SJCRH30 (cell line): ENCODE measurements at places on chromosomes 7 and 10. TPM values are rescaled to one million over a fixed set of nuclear protein-coding genes. Genes with fewer than 3 reads are reported as not detected.

ZPBP gene
- not detected in 2 replicates for total RNA-seq

- H3K36me3 ChIP-seq = no peaks in the 10 kb centered on the region
- H3K27me3 ChIP-seq = no peaks in the 10 kb centered on the region
- H3K4me3 ChIP-seq = no peak overlapping the region
- no peak for DNase-seq
These were observed 1199.4 kb downstream of the SORCS1 start for GRCh38 chr10:105965141-105965540.

DNA sequence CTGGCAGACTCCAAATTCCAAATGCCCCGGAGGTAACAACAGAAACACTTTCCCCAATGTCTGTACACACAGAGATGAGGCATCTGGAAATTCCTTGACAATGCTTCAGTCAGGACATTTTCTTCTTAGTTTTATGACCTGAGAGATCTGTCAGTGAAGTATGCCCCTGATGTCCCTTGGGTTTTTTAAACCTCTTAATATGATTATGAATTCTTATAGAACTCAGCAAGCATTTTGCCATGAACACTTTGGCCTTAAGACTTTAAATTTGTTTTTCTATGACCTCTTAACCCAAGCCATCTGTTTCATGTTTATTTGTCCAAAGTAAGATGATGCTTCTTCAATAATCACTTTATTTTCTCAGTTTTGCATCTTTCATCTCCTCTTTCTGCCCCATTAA is 1206.2 kb downstream of the GATA3 start:
- DNase-seq = no peak
- H3K4me3 ChIP-seq = no peak overlapping the region
- no peaks in the 10 kb centered on the region for H3K27me3 ChIP-seq
- H3K27ac ChIP-seq = no peak overlapping the region
- H3K4me1 ChIP-seq = peaks cover 3% of the 10 kb centered on the region; the same call in 1 of the 2 replicates
- H3K36me3 ChIP-seq = no peaks in the 10 kb centered on the region

DNA sequence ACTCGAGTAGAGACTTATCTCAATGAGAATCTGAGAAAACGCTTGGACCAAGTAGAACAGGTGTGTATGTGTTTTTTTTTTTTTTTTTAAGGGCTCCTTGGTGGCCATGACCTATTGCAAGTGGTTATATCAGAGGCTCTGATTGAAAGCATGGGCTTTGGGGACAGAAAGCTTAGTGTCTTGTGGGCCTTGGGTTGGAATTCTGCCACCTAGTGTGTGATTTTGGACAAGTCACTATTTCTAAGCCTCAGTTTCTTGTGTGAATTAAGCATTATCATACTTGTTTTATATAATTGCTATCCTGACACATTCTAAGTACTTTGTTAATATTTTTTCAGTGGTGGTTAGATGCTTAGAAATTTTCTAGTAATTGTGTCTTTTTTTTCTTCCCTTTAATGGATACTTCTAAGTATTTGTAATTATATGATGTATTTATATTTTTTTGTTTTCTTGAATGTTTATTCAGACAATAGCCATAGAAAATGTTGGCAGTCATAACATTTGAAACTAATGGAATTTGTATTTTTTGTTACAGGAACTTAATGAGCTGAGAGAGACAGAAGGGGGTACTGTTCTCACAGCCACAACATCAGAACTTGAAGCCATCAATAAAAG is 33.1 kb downstream of the SMC3 start:
- no peaks in the 10 kb centered on the region for H3K4me1 ChIP-seq
- H3K27me3 ChIP-seq = no peaks in the 10 kb centered on the region
- H3K36me3 ChIP-seq = peaks cover 64% of the 10 kb centered on the region
- no peak overlapping the region for H3K27ac ChIP-seq

GRCh38 chr7:47255007-47255406 is 326.9 kb downstream of the TNS3 start:
- H3K27me3 ChIP-seq = no peaks in the 10 kb centered on the region
- no peak overlapping the region for H3K4me3 ChIP-seq
- DNase-seq = no peak
- H3K4me1 ChIP-seq = no peaks in the 10 kb centered on the region

WIPF3 gene
- not detected in 2 replicates for total RNA-seq

PRSS2 gene
- not detected in 2 replicates for total RNA-seq

CYP26C1 gene
- not detected in 2 replicates for total RNA-seq

- no peaks in the 10 kb centered on the region for H3K36me3 ChIP-seq
- H3K27me3 ChIP-seq = no peaks in the 10 kb centered on the region
- peak overlapping the region; percentile 69 for H3K4me3 ChIP-seq
- no peak overlapping the region; the same call in 1 of the 2 replicates for H3K27ac ChIP-seq
- no peak for DNase-seq
These were observed 28.8 kb upstream of the KMT2E start for GRCh38 chr7:104985259-104985617.

- no peak for DNase-seq
- H3K27ac ChIP-seq = no peak overlapping the region
- H3K27me3 ChIP-seq = no peaks in the 10 kb centered on the region
- H3K4me1 ChIP-seq = no peaks in the 10 kb centered on the region
- no peaks in the 10 kb centered on the region for H3K36me3 ChIP-seq
- no peak overlapping the region for H3K4me3 ChIP-seq
These were observed 122.8 kb downstream of the ADRA2A start for GRCh38 chr10:111199587-111199986.

- H3K27ac ChIP-seq = no peak overlapping the region
- no peaks in the 10 kb centered on the region for H3K36me3 ChIP-seq
- no peak overlapping the region for H3K4me3 ChIP-seq
- DNase-seq = no peak
These were observed 199.6 kb upstream of the CELF2 start for GRCh38 chr10:10818082-10818481.

DNA sequence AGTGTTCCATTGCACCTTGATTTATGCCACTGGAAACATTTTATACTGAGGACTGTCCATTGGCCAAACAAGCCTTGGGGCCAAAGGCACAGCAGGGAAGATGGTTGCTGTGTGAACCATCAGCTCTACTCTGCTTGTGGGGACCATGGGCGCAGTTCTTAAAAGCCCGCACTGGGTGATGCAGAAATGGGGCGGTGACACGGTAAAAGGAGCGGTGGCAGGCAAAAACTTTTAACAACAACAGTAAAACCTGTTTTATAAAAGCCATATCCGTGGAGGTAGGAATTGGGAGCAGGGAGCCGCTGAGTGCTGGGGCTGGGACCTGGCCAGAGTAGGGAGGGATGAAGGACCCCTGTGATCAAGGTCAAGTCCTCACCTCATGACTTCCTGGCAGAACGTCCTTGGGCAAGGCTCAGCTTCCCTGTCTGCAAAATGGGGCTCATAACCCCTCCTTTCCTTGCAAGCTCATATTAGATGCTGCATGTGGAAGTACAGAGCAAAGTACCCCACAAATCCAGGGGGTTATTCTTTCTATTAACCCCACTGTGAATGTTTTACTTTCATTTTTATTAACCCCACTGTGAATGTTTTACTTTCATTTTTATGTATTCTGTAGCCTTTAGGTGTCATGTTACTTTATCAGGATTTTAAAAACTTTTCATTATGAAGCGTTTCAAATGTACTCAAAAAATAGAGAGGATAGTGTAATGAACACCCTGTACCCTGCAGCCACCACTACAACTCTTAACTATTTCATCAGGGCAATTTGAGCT is 78.3 kb downstream of the GRK5 start:
- H3K27ac ChIP-seq = no peak overlapping the region
- DNase-seq = no peak
- no peak overlapping the region for H3K4me3 ChIP-seq
- H3K36me3 ChIP-seq = no peaks in the 10 kb centered on the region
- H3K4me1 ChIP-seq = peaks cover 19% of the 10 kb centered on the region; the same call in 1 of the 2 replicates

- H3K27ac ChIP-seq = no peak overlapping the region
- H3K36me3 ChIP-seq = no peaks in the 10 kb centered on the region
- no peak for DNase-seq
These were observed 3.6 kb upstream of the CCAR1 start for GRCh38 chr10:68717435-68717834.

- H3K36me3 ChIP-seq = peaks cover 4% of the 10 kb centered on the region
- DNase-seq = no peak
- H3K27ac ChIP-seq = no peak overlapping the region
- no peak overlapping the region for H3K4me3 ChIP-seq
- no peaks in the 10 kb centered on the region for H3K27me3 ChIP-seq
These were observed 134.3 kb downstream of the KAT6B start for GRCh38 chr10:74960670-74961069.

GNG11 gene
- total RNA-seq = 12.5 and 12.7 TPM in 2 replicates

- H3K27ac ChIP-seq = no peak overlapping the region
- H3K27me3 ChIP-seq = no peaks in the 10 kb centered on the region
- no peak for DNase-seq
- no peaks in the 10 kb centered on the region for H3K4me1 ChIP-seq
- no peaks in the 10 kb centered on the region for H3K36me3 ChIP-seq
These were observed 675.4 kb upstream of the FOXK1 start for GRCh38 chr7:4006687-4007086.

DNA sequence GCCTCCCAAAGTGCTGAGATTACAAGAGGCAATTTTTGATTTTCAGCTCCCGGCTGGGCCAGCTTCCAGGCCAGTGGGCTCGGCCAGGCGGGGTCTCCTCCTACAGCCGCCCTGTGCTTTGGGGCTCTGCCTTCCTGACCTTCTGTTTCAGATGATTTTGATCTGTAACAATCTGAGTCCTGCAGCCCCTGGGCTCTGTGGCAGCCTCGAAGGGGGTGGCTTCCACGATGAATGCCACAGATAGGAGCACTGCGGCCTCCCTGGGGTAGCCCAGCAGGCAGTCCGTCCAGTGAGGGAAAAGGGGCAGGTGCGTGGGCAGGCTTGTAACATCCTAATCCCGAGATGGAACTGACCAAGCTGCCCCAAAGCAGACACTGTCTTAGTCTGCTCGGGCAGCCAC is 177.5 kb downstream of the DNAJB6 start:
- H3K4me1 ChIP-seq = no peaks in the 10 kb centered on the region; the same call in 1 of the 2 replicates
- no peak for DNase-seq
- H3K27ac ChIP-seq = no peak overlapping the region
- H3K27me3 ChIP-seq = peaks cover 7% of the 10 kb centered on the region; the same call in 1 of the 2 replicates
- no peak overlapping the region for H3K4me3 ChIP-seq
- no peaks in the 10 kb centered on the region for H3K36me3 ChIP-seq

DNA sequence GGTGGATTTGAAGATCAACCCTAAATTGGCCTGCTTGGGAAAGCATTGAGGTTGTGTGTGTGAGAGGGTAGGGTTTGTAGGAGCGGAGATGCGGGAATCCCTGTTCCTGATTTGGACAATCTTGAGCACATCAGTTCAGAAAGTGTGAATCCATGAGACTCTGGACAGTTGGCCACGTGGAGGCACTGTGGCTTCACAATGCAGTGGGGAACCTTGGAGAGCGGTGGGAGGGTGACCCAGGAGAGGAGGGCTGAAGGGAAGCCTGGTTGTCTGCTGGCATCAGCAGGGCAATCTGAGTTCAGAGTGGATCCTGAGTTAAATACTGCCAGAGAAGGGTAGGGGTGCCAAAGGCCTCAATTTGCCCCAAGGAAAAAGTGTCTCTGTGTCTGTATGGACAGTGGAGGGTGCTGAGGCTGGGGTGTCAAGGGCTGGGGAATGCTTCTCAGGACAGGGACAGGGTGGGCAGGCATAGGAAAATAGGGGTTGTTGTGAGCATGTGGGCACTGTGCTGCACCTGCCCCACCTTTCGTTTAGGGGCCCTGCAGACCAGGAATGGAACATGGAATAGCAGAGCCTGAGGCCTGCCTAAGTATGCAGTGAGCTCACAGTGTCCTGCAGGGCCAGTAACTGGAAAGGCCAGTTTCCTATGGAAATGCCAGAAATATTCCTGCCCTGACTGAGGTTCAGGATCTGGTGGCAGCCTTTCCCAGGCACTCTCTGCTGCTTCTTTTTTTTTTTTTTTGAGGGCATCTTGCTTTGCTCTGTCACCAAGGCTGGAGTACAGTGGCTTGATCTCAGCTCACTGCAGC is 162.9 kb upstream of the PRSS58 start:
- H3K4me3 ChIP-seq = no peak overlapping the region
- no peaks in the 10 kb centered on the region for H3K4me1 ChIP-seq
- H3K36me3 ChIP-seq = no peaks in the 10 kb centered on the region
- DNase-seq = peak; percentile 22
- H3K27me3 ChIP-seq = peaks cover 3% of the 10 kb centered on the region; the same call in 1 of the 2 replicates

DNA sequence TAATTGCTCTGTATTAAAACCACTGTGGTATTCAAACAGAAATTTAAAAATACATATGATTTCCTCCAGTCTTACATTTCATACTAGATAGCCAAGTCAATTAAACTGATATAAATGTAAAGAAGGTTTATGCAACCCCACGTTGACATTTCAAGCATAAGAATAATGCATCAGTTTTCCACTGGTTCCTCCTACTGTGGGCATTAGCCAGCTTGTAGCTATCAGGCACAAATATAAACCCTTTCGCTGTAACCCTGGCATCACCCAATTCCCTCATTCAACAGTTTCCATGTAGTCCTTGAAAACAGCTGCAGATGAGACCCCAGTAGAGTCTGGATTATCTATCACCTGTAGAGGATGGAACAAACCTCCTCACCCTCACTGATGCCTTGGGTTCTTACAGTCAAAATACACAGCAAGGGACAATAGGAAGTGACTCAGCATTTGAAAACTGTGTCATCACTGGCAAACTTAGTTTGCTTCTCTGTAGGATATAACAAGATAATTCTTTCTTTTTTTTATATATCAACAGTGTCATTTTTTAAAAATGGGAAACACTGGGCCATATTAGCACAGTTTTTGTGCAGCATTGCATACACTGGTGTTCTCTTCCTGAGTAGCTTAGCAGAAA is 113.0 kb downstream of the PDE1C start:
- no peak overlapping the region for H3K4me3 ChIP-seq
- no peaks in the 10 kb centered on the region for H3K4me1 ChIP-seq
- no peak for DNase-seq
- no peak overlapping the region for H3K27ac ChIP-seq

GRCh38 chr7:117071551-117071950 is 118.2 kb downstream of the ST7 start:
- no peak for DNase-seq
- H3K27ac ChIP-seq = no peak overlapping the region
- H3K27me3 ChIP-seq = no peaks in the 10 kb centered on the region
- H3K36me3 ChIP-seq = no peaks in the 10 kb centered on the region
- peaks cover 4% of the 10 kb centered on the region; the same call in 1 of the 2 replicates for H3K4me1 ChIP-seq
- H3K4me3 ChIP-seq = no peak overlapping the region

NEBL gene
- total RNA-seq = 0.08 and 0.20 TPM in 2 replicates

SPDYE9 gene
- not detected in 2 replicates for total RNA-seq

FGFR2 gene
- total RNA-seq = 44.8 and 45.9 TPM in 2 replicates

DNA sequence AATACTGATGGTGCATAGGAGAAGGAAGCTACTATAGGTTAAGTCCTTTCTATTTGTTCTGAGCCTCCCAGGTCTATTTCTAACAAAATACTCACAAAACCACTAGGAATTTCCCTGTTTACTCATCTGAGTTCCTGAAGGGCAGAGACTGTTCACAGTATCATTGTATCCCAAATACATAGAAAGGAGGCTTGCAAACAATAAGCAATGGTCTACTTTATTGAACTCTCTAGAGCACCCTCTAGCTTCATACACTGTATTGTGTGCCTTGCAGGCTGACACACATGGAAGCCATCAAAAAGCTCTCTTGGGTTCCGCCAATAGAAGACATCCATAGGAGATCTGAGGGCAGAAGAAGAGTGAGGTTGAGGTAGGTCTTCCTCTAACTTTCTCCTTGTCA is 826.1 kb downstream of the GRM8 start:
- H3K4me3 ChIP-seq = no peak overlapping the region
- no peaks in the 10 kb centered on the region for H3K27me3 ChIP-seq
- H3K27ac ChIP-seq = no peak overlapping the region
- H3K4me1 ChIP-seq = peaks cover 25% of the 10 kb centered on the region
- no peaks in the 10 kb centered on the region for H3K36me3 ChIP-seq
